ENCODE measurements at places on chromosomes 16 and 17. TPM values are rescaled to one million over a fixed set of nuclear protein-coding genes. Genes with fewer than 3 reads are reported as not detected.
A peak's percentile ranks its signal among the peaks of the same experiment; 100 is the strongest.

DNA sequence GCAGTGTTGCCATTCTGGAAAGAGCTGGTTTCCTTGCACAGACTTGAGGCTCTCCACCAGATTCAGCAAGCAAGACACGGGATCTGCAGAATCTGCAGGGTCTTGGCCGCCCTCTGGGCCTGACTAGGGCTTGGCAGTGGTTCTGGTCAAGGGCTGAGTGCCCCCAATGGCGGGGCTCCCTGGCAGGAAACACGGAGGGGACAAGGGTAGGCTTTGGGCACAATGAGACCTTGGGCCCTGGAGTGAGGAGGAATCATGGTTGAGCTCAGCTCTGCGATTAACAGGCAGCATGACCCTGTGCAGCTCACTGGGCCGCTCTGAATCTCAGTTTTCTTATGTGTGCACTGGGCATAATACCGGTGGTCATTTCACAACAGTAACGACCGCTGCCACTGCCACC is 249.9 kb downstream of the GSG1L start:
- H3K27ac ChIP-seq = no peak overlapping the region
- peaks cover 2% of the 10 kb centered on the region for H3K36me3 ChIP-seq
- no peaks in the 10 kb centered on the region for H3K4me1 ChIP-seq
- H3K27me3 ChIP-seq = peaks cover 41% of the 10 kb centered on the region

- peaks cover 4% of the 10 kb centered on the region for H3K36me3 ChIP-seq
- peak overlapping the region; percentile 86 for H3K27ac ChIP-seq
- DNase-seq = no peak
- peaks cover 41% of the 10 kb centered on the region for H3K4me1 ChIP-seq
These were observed 7.5 kb downstream of the FLOT2 start for GRCh38 chr17:28889996-28890395.

DNA sequence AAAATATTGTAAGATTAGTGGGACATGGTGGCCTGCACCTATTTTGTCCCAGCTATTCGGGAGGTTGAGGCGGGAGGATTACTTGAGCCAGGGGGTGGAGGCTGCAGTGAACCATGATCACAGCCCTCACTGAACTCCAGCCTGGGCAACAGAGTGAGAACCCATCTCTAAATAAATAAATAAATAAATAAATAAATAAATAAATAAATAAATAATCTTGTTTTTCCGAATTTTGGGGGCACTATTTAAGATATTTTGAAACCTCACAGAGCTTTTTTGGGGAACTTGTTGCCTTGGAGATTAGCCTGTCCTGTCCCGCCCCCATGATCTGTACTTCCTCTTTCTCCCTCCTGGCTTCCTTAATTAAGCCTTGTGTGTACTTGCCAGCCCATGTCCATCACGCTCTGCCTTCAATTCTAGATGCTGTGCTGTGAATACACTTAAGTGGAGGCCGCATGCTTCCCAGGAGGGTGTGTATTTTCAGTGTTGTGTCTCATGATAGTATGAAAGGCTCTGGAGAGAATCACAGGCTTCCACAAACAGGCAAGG is 4.4 kb downstream of the LGALS9 start:
- H3K27me3 ChIP-seq = no peaks in the 10 kb centered on the region
- H3K4me1 ChIP-seq = peaks cover 22% of the 10 kb centered on the region
- H3K4me3 ChIP-seq = no peak overlapping the region
- H3K27ac ChIP-seq = no peak overlapping the region
- H3K36me3 ChIP-seq = peaks cover 1% of the 10 kb centered on the region

Gene HOXB6
- not detected for total RNA-seq
